ENCODE measurements at places on chromosomes 6 and 20.

- DNase-seq: no peak
Measured at GRCh38 chr6:105301072-105301503, 101.8 kb downstream of the PREP start.

GRCh38 chr6:35026434-35027222 lies 114.5 kb downstream of the TCP11 start:
- DNase-seq: no peak

GRCh38 chr6:61755739-61756138 lies 530.3 kb downstream of the KHDRBS2 start:
- no peak for DNase-seq

GRCh38 chr20:10469599-10469998 lies 34.5 kb downstream of the SLX4IP start:
- no peak for DNase-seq

GRCh38 chr6:41692080-41692675 lies 43.2 kb downstream of the TFEB start:
- no peak for DNase-seq

GRCh38 chr20:5652626-5653553 lies 97.3 kb upstream of the SHLD1 start:
- no peak for DNase-seq

GRCh38 chr6:73969971-73970970 lies 274.3 kb downstream of the CD109 start:
- no peak for DNase-seq

GRCh38 chr6:127811900-127812570 lies 88.8 kb downstream of the THEMIS start:
- DNase-seq: no peak

DNA sequence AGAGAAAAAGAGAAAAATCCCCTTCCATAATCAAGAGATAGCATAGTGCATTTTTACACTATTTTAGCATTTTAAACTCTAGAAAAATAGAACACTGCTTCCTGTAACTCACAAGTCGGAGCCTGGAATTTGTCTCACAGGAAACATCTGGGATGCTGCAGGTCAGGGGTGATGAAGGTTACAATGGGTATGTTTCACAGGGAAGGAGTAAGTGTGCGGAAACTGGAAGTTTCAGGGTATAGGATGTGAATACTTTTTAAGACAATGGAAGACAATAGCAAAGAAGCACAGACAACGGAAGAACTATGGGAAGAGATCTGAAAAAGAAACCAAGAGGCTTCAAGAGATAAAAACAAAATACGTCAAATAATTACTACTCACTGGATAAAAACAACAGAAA lies 361.0 kb upstream of the MARCKS start:
- DNase-seq: no peak

DNA sequence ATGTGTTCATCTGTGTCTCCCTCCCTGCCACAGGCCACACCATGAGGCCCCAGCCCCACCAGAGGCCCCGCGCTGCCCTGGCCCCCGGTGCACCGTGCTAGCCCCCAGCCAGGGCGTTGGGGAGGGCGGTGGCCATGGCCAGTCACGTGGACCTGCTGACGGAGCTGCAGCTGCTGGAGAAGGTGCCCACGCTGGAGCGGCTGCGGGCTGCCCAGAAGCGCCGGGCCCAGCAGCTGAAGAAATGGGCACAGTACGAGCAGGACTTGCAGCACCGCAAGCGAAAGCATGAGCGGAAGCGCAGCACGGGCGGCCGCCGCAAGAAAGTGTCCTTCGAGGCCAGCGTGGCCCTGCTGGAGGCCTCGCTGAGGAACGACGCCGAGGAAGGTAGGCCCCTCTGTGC lies 30.3 kb downstream of the PPP1R16B start:
- DNase-seq: no peak

DNA sequence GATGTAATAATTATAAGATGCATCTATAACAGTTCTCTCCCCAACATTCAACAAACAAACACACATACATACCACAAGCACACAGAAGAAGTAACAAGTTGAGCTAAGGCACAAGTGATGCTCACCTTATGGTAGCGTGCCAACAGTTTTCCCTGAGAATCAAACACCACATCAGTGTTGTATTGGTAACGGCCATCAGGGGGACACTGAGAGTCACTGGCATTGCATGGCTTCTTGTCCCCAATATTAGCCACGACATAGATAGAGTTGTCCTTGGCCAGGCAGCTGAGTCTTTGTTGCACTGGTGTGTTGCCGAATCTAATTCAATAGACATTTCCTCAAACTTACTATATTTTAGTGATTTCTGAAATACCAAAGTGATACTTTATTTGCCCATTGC lies 14.8 kb upstream of the VNN1 start:
- DNase-seq: no peak

- no peak for DNase-seq
Measured at GRCh38 chr6:48859562-48860123, 603.4 kb downstream of the MMUT start.

GRCh38 chr6:124539096-124539495 lies 423.1 kb upstream of the RNF217 start:
- no peak for DNase-seq

DNA sequence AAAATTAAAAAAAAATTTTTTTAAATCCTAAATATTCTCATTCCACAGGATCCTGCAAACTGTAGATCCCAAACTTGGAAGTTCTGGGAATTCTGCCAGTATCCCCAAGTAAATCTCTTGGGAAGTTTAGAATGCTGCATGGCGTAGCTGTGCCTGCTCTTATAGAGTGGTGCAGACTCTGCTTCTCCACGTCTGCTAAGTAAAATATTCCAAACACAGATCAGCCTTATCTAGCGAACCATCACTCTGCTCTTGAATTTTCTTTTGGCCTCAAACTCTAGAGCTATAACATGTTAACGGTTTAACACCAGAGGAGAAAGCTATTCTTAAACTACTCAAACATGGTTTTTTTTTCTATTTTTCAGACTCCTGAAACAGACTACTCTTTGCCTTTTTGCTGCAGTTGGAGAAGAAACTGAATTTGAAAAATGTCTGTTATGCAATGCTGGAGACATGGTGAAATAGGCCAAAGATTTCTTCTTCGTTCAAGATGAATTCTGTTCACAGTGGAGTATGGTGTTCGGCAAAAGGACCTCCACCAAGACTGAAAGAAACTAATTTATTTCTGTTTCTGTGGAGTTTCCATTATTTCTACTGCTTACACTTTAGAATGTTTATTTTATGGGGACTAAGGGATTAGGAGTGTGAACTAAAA lies 138.5 kb upstream of the AKAP12 start:
- no peak for DNase-seq

- DNase-seq: no peak
Measured at GRCh38 chr6:33492093-33492492, 37.7 kb downstream of the ZBTB9 start.

DNA sequence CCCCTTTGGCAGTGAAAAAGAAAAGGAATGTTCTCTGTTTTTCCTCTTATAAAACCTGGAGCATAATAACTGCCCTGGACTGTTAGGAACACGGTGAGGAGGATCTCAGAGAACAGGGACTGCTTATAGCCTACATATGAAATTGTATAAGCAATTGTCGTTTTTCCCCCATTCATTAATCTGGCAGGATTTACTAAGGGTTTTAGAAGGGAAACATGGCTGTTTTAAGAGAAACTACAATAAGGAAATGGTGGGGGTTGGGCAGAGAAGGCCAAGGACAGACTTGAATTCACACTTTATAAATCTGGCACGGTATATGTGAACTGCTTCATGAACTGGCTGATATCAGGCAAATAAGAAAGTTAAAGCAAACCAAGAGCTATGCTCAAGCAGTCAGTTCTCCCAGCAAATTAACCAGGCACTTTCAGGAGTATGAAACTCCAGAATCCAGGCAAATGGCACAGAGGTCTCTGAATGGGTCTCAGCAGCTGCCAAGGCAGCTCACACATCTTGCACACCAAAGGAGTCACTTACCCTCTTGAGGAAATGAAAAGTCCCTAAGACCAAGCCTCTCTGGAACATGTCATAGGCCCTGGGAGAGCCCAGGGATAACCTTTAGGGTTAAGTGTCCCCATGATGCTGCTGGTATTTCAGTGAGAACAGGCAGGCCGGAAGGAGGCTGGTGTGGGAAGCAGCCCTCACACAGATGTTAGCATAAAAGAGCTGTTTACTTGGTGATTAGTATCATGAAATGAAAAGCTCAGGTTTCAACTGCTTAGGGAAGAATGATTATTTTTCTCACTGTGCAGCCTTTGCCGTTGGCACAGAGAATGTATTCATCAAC lies 260.5 kb upstream of the MARCKS start:
- DNase-seq: no peak

DNA sequence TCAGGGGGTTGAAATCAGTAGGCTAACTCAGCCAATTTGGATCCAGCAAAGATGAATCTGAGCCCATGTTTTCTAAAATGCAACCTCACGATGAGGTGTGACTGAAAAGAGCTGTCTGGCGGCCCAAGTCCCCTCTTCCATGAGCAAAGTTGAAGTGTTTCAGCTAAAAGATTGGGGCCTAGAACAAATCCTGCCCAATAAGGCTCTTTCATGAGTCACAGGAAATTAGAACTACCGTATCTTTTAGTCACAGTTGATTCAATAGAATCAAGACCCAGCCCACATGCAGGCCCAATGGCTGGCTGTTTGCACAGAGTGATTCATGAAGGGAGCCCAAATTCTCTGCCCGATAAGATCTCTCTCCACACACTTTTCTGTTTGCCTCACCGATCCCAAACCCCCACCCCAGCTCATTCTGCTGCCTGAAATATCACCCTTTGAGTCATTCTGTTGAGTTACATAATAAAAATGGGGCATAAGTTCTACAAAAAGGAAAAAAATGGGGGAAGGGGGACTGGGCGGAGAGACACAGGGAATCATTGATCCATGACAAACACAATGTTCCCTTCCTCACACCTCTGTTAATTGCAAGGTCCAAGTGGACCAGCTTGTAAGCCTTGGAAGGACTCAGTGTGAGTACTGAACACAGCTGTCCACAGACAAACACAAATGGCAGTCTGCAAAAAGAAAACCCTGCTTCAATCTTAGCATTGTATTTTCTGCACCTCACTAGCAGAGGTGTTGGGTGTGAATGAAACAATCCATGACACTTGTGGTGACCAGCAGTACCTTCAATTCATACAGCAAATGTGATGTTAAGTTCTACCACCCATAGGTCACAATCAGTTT lies 13.8 kb downstream of the FOXQ1 start:
- DNase-seq: no peak

DNA sequence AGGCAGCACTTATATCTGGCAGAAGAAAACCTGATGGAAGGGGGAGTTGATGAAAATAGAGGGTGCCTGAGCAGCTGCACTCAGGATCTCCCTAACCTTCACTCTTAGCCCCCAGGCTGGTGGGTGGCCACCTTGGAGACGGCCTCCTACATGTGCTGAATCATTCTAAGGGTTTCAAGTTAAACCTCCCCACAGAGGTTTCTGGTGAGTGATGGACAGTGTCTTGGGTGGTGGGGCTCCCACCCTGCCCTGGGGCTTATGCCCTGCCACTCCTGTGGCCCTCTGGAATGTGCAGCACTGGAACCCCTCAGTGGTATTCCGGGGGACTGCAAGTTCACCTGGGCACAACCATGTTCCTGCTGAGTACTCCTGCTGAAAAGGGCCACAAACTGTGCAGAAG lies 357.2 kb downstream of the CD83 start:
- DNase-seq: no peak

- DNase-seq: no peak
Measured at GRCh38 chr20:22815206-22815551, 219.9 kb upstream of the SSTR4 start.

DNA sequence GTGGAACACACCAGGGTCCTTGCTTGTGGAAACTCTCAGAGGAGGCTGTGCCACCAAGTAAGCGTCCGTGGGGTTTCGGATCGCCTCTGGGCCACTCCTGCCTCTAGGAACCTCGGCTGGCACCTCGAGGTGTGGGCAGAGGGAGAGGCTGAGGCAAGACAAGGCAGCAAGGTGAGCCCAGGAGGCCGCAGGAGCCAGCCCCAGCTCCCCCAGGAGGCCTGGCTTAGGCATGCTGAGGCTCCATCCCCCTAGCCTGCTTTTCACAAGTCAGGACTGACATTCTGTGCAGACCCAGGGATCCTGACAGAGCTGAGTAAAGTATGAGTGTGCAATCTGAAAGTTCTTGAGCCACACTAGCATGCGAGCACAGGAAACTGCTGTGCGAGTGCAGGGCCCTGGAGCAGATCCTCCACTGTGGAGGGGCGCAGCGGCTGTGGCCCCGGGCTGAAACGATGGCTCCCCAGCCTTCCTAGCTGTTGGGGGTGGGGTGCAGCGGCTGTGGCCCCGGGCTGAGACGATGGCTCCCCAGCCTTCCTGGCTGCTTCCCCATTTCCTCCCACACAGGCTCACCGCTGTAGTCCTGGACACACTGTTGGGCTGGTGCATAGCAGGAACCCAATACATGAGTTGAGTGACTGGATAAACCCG lies 75.2 kb upstream of the CD93 start:
- DNase-seq: no peak

DNA sequence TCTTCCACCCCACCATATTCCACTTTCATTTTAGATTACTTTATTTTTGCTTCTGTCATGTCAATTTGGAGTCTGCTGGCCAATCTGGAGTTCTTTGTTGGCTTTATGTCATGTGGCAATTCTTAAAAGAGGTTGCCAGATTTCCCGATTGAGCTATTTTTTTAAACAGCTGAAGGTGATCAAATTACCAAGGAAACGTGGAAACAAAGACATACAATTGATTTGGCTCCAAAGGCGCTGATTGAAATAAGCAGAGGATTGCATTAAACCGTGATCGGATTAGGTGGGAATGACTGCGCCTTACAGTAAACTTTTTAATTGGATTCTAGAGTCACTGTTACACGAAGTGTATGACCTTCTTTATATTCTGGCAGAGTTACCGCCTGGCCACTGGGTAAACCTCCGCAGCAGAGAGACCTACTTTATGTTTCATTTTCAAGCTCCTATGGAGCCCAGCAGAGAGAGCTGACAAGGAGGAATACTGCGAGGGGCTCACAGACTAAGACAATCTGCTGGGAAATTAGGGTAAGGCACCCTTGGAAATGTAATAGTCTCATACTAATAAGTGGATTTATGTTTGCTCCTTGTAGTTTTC lies 37.9 kb downstream of the SIM1 start:
- no peak for DNase-seq

DNA sequence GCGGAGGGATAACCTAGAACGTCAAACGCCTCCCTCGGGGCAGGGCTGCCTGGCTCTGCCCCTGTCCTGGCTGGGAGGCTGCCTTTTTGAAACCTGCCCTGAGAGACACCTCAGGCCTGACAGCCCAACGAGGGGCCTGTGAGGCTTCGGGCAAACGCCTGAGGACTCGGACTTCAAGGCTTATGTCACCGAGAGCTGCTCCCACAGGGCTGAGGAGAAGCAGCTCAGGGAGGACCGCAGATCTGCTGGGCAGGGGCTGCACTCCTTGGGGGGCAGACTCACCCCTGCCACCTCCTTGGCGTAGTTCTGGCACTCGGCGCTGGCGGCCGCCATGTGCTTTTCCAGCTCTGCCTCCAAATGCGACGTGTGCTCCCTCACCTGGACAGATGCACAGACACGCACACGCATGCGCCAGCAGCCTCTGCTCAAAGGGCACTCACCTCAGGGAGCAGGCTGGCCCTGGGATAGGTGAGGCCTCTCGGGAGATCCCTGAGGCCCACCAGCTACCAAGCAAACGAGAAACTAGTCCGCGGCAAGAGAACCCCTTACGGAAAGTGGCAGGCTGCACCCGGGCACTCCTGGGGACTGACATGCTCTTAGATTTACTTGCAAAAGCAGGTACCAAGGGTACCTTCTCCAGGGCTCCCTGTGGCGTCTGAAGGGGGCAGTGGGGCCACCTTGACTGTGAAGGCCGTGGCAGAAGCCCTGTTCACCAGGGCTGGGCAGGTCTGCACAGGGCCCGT lies 49.6 kb downstream of the DSTN start:
- DNase-seq: no peak

GRCh38 chr20:60648556-60648955 lies 603.5 kb upstream of the CDH4 start:
- no peak for DNase-seq

- no peak for DNase-seq
Measured at GRCh38 chr20:19964289-19965265, 52.6 kb upstream of the NAA20 start.
